EL (cell line): ENCODE measurements at places on chromosomes 4 and X.
A peak's percentile ranks its signal among the peaks of the same experiment; 100 is the strongest.

DNA sequence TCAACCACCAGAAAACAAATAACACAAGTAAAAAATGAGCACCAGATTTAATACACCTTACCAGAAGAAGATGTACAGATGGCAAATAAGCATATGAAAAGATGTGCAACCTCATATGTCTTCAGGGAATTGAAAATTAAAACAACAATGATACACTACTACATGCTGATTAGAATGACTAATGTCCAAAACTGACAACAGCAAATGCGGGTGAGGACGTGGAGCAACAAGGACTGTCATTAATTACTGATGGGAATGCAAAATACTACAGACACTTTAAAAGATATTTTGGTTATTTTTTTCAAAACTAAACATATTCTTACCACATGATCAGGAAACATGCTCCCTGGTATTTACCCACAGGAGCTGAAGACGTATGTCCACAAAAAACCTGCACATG is 140.3 kb downstream of the FRYL start:
- no peak for DNase-seq

DNA sequence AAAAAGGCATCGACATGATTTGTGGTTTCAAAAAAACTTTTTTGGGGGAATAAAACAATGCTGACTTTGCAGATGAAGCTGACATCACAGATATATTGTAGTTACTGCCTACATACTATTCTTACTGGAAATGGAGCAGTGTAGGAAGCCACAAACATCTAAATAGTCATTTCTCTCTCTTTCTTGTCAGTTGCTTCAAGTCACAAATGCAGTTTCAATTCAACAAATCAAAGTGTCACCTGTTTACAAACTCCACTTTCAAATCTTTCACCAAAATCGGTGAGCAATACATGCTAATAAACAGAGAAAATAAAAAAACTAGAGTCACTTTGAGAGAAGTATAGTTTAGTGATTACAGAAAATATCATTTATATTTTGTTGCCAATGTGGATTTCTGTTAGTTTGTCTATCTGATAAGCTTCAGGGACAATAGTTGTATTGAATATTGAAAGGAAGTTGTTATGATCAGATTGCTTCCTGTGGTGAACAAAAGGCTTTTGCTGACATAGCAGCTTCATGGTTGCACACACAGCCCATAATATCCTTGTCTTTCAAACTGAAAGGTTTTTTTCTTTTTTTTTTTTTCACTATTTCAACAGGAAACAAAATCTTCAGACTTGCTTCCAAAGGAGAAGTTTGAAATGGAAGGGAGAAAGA is 49.7 kb upstream of the PTPN13 start:
- no peak for DNase-seq

- DNase-seq: no peak
Observed at GRCh38 chr4:180617196-180617595, 1626.0 kb upstream of the TENM3 start.

DNA sequence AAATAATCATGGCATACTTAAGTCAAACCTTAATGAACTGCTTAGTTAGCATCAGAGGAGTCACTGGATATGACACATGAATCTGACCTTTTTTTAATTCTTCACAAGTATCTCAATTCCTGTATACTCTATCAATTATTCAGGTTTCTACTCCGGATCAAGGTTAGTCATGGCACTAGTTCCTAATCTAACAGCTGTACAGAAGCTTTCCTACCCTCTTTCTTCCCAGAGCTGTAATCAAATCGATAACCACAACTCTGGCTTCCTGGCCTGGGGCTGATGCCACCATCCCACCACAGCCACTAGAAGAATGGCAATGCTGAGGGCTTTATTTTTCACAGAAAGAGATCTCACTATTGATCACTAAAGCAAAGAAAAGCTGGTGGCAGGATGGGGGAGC is 718.5 kb downstream of the SMARCA1 start:
- no peak for DNase-seq

DNA sequence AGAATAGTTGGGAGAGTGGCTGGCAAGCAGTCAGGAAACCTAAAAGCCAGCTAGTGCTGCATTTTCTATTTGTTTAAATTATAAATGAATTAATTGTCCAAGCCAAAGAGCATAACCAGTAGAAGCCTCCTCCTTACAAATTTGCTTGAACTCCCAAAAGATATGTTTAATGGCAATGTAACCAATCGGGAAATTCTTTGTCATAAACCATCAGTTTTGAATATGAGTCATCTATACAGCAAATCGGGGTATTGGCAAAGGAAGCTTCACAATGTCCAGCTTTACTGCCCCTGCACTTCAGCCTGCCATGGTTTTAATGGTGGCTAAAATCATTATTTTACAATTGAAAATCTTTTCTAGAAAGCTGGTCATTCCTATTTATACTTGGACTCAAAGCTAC is 216.6 kb downstream of the SHROOM3 start:
- DNase-seq: peak; percentile 11

DNA sequence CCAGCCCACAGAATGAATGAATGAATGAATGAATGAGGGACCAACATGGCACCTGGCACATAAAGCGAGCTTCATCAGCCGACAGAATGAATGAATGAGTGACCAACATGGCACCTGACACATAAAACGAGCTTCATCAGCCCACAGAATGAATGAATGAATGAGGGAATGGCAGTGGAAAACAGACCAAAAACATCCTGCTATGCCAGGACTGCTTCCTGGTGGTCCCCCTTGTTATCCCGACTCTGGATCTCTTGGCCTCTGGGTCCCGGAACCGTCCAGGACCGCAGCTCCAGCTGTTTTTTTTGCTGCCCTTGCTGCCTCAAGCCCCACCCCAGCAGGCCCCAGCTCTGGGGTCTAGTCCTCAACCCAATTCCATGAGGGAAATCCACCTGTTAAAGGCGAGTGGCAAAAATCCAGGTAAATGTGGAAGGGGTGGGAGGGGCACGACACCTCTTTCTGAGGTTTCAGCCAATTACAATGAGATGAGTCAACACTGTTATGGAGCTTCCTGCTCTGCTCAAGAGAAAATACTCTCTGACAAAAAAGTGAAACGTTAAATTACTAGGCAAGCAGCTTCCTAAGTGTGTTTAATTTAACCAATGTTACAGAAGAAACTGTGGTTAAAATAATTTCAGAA is 72.0 kb upstream of the MTNR1A start:
- DNase-seq: peak; percentile 36

- DNase-seq: peak; percentile 38
Observed at GRCh38 chrX:76183289-76184049, 10.6 kb downstream of the PBDC1 start.

DNA sequence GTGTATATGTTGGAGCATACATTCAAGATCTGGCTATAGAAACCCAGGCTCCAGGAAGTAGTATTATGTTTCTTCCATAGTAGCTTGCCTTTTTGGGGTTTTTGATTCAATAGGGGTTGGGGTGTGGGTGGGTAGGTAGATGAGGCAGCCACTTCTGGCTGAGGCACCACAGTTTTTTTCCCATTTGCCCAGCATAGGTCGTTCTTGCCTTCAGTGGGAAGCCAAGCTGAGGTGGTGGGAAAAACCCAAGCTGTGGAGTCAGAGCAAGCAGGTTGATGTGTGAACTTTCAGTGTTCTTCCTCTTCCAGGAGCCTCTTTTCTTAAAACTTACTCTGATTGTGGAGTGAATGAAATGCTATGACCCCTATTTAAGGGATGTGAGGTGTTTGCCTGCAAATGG is 67.0 kb upstream of the RPS6KA3 start:
- no peak for DNase-seq

DNA sequence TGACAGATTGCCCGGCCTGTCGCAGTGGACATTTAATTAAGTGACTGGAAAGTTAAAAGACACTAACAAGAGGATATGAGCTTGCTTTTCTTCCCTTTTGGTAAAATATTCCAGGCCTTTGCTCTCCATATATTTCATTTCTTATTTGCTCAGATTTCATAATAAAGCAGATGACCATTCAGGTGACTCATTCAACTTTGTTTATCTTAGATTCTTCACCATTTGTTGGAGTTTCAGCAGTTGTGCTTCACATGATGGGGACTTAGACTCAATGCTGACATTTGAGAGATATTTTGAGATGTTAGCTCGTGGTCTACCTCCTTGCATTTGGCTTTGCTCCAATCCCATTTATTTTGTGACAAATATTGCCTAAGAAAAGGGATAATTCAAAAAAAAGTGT is 312.2 kb downstream of the ARHGAP24 start:
- peak; percentile 80 for DNase-seq

DNA sequence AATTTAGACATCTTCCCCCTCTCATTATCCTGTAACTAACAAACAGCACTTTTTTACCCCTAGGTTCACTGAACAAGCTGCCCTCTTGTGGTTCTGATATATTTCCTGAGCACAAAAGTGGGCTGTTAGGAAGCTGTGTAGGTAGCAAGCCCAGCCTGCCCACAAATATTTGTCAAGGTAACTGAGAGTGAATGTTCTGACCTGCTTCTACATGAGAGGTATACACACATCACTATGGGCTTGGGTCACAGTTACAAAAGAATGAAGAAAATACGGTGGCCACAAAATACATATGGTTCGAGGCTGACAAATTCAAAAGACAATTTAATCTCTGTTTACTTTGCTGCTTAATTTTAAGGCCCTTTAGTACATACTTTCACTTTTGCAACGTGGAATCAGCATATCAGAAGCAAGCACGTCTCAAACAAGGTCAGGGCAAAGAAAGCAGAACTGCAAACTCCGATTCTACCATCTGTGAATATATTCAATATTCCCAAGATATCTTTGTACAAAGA is 78.7 kb downstream of the RBM47 start:
- DNase-seq: peak; percentile 38

DNA sequence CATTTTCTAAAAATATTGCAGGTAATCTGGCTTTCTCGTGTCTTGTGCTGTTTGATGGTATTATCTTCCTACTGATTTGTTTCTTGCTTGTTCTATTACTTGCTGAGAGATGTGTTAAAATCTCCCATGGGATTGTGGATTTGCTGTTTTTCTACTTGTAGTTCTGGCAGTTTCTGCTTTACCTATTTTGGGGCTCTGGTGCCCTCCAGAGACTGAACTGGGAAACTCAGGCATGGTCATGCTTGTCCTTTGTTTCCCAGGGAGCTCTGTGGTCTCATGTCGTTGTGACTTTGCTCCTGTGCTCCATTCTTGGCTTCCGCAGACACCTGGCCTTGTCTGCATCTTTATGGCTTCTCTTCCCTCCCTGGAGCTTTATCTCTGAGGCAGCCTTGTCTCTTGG is 39.5 kb downstream of the NSD2 start:
- peak; percentile 43 for DNase-seq

- DNase-seq: no peak
Observed at GRCh38 chrX:5117816-5118215, 1110.9 kb downstream of the NLGN4X start.

DNA sequence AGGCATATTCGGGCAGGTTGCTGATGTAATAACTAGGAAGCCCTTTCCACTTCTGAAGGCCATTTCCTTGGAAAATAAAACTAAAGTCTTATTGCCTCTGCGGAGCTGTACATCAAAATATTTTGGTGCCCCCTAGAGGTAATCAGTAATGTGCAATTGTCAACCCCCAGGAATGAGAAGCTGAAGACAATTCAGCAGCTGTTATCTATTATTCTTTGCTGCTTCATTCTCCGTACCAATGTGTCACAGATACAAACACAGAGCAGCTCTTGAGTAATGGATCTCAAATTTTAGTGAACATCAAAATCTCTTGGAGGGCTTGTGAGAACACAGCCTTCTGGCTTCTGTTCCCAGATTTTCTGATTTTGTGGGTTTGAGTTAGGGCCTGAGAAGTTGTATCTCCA is 3.5 kb upstream of the SLIT2 start:
- peak; percentile 78 for DNase-seq

- DNase-seq: no peak
Observed at GRCh38 chrX:45036161-45036560, 163.2 kb downstream of the KDM6A start.

- no peak for DNase-seq
Observed at GRCh38 chr4:167930166-167930565, 162.2 kb upstream of the ANXA10 start.

DNA sequence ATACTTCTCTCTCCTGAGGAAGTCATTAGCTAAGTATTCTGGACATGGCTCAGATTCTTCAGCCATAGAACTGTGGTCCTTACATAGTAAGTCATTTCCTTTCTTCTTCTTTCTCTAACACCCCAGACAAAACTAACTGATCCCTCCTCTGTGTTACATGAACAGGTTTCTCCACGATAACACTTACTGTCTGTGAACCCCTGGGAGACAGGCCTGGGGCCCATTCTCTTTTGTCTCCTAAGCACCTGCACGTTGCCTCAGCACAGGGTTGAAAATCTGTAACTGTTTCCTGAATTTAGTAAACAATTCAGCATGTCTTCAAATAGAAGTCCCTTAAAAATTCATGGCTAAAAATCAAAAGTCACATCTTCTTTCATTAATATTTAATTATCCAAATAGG is 24.7 kb downstream of the APBB2 start:
- no peak for DNase-seq

DNA sequence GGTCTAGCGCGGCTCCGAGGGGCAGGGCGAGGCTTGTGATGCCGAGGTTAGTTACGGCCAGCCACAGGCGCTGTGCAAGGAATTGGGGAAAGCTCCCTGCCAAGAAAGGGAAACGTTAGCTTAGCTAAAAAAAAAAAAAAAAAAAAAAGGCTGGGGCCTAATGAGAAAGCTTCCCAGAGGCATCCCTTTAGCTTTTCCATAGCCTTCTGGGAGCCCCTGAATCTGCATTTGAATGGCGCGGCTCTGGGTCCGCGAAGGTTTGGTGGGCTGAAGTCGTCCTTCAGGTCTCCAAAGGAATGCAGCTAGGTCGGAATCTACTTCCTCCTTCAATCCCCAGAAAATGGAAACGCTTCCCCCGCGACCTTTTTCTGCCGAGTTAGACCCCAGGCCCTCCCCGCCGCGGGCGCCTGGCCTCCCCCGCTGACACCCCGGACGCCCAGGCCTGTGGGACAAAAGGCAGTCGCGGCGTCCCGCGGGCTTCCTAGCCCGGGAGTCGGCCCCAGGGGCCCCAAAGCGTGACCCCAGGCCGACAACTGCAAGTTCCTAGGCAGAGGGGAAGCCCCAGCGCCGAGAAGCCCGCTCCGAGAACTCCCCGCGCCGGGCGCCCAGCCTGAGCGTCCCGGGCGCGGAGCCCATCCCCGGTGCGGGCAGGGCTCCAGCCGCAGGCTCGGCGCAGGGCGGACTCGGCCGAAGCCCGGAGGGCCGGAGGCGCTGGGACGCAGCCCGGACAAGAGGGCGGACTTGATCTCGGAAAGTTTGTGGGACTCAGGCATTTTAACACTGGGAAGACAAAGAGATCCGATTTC is 605 bp upstream of the FAT1 start:
- DNase-seq: peak; percentile 48

DNA sequence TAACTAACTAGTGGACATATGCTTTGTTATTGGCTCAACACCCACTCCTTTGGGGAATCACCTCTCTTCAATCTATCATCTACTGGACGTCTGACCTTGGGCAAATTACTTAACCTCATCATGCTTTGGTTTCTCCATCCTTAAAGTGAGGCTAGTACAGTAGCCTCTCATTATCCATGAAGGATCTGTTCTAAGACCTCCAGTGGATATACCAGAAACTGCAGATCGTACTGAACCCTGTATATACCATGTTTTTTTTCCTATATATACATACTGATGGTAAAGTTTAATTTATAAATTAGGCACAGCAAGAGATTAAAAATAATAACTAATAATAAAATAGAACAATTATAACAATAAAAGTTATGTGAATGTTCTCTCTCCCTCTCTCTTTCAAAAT is 56.2 kb downstream of the HMGB3 start:
- no peak for DNase-seq

GRCh38 chr4:82381661-82382296 is 8.0 kb upstream of the HNRNPD start:
- no peak for DNase-seq

- DNase-seq: peak; percentile 66
Observed at GRCh38 chrX:38805432-38806389, 4.5 kb downstream of the MID1IP1 start.

- peak; percentile 76 for DNase-seq
Observed at GRCh38 chr4:10157478-10158332, 41.1 kb upstream of the WDR1 start.

GRCh38 chr4:10180603-10180926 is 64.0 kb upstream of the WDR1 start:
- no peak for DNase-seq
